ENCODE measurements at places on chromosomes 2 and 18.

- DNase-seq = no peak
These were observed 267.6 kb upstream of the MGAT5 start for GRCh38 chr2:133986081-133986837.

GRCh38 chr2:205086662-205087061 lies 541.4 kb downstream of the PARD3B start:
- DNase-seq = no peak

DNA sequence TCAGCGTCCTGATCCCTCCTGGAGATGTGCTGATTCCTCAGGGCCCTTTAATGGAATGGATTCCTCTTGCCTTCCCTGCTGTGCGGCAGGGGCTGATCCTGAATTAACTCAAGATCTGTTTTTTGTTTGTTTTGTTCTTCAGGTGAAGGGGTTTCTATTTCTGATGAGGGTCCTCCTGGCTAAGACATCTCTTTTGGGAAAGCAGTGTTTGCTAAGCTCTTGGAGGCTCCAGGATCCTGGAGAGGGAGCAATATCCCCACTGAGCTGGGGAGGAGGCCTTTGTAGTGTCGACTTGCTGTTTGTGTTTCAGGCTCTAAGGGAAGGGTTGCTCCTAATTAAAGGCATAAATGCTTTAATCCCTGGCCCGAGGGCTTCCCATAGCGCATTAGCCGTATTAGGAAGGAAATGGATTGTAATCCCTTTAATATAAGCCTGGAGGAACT lies 65.3 kb upstream of the FOXI3 start:
- DNase-seq = no peak

DNA sequence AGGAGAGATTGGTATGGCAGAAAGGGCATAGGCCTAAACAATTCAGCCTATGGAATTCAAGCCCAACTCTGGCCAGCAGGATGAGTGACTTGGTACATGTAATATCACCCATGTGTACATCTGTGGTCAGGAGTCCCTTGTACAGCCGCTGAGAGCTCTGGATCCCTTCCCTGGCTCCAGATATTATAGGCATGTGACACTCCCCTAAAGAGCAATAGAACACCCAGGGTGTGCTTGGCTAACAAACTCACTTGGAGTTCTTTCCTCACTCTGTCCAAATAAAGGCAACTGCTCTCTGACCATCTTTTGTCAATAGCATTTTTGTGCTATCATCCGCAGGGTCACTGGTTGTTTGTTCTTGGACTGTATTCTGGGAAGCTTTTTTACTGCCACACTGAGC lies 197.4 kb upstream of the NCKAP5 start:
- DNase-seq = no peak

DNA sequence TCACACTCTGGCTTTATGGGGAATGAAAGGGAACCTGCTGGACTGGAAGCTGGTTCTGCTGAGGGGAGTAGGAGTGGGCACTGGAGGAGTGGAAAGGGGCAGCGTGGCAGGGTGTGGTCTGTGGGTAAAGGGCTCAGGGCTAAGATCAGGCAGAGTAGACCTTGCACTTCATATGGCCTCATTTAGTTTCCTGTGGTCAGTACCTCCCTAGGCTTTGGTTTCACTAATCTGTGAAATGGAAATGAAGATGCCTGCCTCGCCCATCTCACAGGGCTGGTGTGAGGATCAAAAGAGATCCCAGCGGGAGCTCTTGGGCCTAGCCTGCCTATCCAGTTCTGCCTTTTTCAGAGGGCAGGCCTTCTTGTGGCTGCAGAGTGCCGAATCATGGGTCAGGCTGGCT lies 208.7 kb downstream of the LOXHD1 start:
- DNase-seq = no peak

DNA sequence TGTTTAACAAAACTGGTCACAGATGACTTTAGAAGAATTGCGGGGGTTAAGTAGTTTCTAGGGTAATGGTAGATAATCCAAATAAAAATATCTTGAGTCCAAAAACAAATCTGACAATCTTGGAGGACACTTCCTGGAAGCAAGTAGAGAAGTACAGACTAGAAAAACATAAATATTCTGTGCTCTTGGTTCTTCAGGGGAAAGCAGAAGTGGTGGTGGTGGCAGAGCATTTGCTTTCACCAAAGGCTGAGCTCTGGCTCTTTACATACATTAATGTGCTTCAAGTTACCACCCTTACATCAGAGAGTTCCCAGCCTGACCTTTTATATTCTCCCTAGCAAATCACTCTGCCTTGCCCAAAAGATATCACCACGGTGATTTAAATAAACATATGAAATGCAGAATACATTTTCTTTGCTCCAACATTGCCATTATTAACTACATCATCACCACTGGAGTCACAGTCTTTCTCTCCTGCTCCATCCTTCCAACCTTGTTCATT lies 15.3 kb downstream of the PDE11A start:
- DNase-seq = no peak

- no peak for DNase-seq
These were observed 36.3 kb downstream of the NCKAP1 start for GRCh38 chr2:183001948-183002347.

GRCh38 chr2:197516393-197516761 lies 511 bp downstream of the MOB4 start:
- DNase-seq = peak; percentile 14

- DNase-seq = no peak
These were observed 122.2 kb upstream of the NXPH2 start for GRCh38 chr2:138902239-138902871.

GRCh38 chr2:158845444-158845843 lies 50.3 kb downstream of the DAPL1 start:
- no peak for DNase-seq

GRCh38 chr2:152555048-152555447 lies 162.2 kb downstream of the PRPF40A start:
- DNase-seq = no peak

GRCh38 chr2:128682729-128683284 lies 364.1 kb upstream of the HS6ST1 start:
- DNase-seq = no peak

DNA sequence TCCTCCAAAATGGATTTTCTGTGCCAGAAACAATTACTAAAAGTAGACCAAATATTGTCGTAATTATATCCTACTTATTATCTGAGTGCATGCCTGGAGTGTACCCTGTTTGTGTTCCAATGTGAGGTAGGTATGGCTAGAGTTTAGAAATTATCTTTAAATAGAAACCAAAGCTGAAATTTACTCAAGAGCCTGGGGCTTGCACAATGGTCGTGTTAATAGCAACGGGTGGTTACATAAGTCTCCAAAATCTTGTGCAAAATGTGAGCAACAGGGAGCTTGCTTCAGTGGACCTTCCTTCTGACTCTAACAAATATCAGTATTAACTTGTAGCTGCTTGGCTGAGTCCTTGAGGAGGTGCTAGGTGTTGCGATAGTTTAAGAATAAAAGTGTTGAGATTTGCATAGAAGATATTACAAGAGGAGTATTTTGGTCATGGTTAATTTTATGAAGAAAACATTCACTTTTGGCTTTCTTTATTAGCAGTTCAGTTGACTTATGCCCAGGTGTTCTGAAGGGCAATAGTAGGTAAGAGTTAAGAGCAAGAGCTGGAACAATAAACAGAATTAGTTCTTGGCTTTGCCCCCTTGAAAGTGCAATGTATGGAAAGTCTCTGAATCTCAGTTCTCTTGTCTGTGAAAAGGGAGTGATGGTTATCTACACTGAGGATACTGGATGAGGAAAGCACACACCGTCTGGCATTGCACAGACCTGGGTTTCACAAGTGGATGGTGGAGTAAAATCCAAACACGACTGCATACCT lies 4.6 kb downstream of the CXCR4 start:
- no peak for DNase-seq

DNA sequence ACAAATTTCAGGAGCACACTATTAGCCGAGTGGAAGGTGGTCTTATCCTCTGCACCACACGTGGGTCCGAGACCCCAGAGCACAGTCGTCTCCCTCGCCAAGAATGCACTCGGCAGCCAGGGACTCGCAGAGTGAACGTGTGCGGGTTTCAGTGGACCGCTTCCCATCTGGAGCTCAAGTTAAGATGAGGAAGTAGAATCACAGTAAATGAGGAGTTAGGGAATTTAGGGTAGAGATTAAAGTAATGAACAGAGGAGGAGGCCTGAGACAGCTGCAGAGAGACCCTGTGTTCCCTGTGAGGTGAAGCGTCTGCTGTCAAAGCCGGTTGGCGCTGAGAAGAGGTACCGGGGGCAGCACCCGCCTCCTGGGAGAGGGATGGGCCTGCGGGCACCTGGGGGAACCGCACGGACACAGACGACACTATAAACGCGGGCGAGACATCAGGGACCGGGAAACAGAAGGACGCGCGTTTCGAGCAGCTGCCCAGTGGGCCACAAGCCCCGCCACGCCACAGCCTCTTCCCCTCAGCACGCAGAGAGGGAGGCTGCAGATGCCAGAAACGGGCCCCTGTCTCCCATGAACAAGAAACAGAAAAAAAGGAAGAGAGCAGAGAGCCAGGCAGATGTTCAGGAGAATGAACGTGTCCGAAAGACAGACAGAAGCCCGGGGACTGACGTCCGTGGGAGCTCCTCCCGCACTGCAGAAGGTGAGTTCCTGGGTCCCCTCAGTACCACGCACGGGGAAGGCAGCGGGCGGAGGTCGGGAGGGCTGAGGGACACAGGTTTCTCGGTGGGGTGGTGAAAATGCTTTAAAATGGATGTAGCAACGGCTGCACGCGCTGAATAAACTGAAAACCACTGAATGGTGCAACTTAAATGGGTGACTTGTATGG lies 5.4 kb upstream of the KCNG2 start:
- DNase-seq = no peak

DNA sequence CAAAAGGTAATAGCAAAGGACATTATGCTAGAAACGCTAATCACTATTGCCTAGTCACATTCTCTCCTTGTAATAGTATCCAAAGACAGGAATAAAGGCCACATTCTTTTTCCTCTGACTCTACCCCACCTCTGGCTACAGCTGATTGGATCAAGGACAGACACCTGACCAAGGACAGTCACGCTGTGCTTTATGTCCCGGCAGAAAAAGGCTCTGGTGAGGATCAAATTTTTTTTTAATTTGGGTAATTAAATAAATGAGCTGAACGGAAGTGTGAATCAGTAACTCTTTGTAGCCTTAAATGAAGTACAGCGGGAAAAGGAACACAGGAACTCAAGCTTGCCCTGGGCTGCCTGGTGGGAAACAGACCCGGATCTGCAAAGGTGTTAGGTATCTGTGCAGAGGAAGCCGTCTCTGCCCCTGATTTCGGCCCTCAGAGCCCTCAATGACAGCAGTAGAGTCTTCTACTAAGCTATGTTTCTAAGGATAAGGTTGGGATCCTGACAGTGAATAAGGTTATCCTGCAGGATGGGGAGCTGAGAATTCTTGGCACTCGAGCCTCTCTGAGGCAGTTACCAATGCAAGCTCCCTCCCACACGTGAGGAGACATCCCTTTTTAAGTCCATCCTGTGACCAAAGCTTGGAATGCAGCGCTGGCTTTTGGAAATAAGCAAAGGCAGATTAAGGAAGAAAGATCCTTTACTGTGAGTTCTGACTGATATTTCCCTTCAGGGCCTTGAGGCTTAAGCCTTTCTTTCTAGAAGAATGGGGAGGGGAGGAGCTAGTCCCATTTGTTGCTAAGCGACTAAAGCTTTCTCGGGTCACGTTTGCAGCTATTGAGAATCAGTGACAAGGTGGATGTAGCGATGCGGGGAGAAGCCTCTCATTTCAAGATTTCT lies 37.8 kb upstream of the IKZF2 start:
- DNase-seq = no peak

- no peak for DNase-seq
These were observed 1596.6 kb upstream of the CELF4 start for GRCh38 chr18:39162013-39162827.

- no peak for DNase-seq
These were observed 6.2 kb downstream of the CAD start for GRCh38 chr2:27223416-27223815.

DNA sequence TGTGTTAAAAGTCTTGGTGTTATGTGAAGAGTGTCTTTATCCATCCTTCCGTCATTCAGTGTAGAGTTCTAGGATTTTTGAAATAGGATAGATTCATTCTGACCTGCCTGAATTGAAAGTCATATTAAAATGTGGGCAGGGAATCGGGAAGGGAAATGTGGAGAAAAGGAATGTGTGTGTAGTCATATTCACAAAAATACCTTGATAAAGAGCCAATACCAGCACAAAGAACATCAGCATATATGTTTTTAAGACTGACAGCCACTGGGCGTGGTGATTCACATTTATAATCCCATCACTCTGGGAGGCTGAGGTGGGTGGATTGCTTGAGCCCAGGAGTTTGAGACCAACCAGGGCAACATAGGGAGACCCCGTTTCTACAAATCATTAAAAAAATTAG lies 188.1 kb downstream of the CAMKMT start:
- DNase-seq = no peak

DNA sequence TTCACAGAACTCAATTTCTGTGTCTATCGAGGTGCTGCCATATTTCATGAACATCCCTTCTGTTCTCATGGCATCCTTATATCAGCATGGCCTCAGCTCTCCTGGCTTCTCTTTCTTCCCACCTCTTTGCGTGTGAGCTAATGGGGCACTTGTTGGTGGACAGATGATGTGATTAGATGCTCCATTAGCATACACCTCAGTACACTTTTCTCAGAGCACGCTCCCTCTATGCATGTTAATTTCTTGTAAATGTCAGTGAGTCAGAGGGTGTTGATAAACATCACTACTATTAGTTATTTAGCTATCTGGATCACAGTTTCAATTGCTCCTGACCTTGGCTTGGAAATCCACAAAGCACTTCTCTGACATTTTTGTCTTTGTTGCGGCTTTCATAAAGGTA lies 159.4 kb downstream of the CD8B2 start:
- DNase-seq = no peak

DNA sequence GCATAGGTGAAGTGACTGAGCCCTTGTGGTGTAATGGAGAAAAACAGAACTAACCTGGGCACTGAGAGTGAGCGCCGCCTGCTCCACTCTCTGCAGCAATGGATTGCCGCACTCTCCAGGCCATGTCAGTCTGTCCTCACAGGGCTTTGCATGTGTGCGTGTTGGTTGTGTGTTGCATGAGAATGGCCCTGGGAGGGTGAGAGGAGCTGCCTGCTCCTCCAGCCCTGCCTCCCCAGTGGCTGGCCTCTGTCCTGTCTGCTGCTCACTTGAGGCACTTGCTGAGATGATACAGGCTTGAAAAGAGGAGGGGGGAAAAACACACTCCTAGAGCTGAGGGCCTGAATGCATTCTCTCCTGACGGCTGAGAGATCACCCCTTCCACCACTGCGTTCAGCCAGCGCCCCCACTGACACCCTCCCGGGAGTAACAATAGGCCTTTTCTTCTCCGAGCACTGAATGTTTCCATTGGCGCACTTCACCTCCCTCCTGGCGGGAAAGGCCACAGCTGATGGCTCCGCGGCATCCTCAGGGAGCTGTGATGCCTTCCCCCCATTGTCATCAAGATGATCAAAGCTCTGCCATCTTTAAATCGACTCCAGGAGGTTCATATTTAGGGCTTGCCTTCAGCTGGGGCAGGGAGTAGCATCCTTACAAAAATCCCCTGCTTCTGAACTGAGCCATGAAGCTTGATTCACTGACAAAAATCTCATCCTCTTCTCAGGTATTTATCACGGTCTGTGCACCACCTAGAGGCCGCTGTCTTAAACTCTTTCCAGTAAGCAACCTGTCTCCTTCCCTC lies 49.9 kb upstream of the DAPL1 start:
- no peak for DNase-seq

- DNase-seq = no peak
These were observed 152.6 kb upstream of the TTC39C start for GRCh38 chr18:23861805-23862470.
